Activated naive CD4-positive, alpha-beta T cell treated with anti-CD3 and anti-CD28 coated beads, Interleukin-2, amount 10 ng/mL, durations not matched to agents 5 hours and 36 hours (primary cell): ENCODE measurements at places on chromosomes 12 and 14. TPM values are rescaled to one million over a fixed set of nuclear protein-coding genes. Genes with fewer than 3 reads are reported as not detected.

The LUM gene
- total RNA-seq = not detected

The CCDC177 gene
- not detected for total RNA-seq

The FBLN5 gene
- total RNA-seq = 3.9 TPM

The JAG2 gene
- 6.9 TPM for total RNA-seq

The DEPDC4 gene
- total RNA-seq = 1.8 TPM

The RASAL1 gene
- total RNA-seq = 0.53 TPM

The OTX2 gene
- not detected for total RNA-seq

The CEBPE gene
- 1.0 TPM for total RNA-seq

The SLC5A8 gene
- total RNA-seq = not detected

The PLEKHD1 gene
- 0.05 TPM for total RNA-seq

The ASB2 gene
- 24.2 TPM for total RNA-seq

The VDR gene
- total RNA-seq = 13.4 TPM

The WSB2 gene
- 44.6 TPM for total RNA-seq

The SLC38A2 gene
- total RNA-seq = 251 TPM

The KCNJ8 gene
- not detected for total RNA-seq

The POTEG gene
- total RNA-seq = not detected

The TAS2R50 gene
- total RNA-seq = 1.2 TPM

The STON2 gene
- 0.58 TPM for total RNA-seq

The SELPLG gene
- total RNA-seq = 224 TPM

The RBM23 gene
- 76.6 TPM for total RNA-seq

The FOXG1 gene
- not detected for total RNA-seq

The KRT6A gene
- total RNA-seq = not detected

The RNASE7 gene
- not detected for total RNA-seq

The PRKCH gene
- total RNA-seq = 197 TPM

The AICDA gene
- 0.43 TPM for total RNA-seq

The ZC2HC1C gene
- total RNA-seq = 1.1 TPM
